ENCODE measurements at places on chromosomes 12 and 14.

GRCh38 chr12:24444634-24445033, 495.2 kb upstream of the SOX5 start:
- H3K27ac ChIP-seq, result no peak overlapping the region
- peaks cover 6% of the 10 kb centered on the region for H3K4me1 ChIP-seq
- H3K4me3 ChIP-seq, result no peak overlapping the region
- H3K27me3 ChIP-seq, result no peaks in the 10 kb centered on the region
- no peak for DNase-seq

- no peaks in the 10 kb centered on the region for H3K4me1 ChIP-seq
- DNase-seq, result no peak
- no peaks in the 10 kb centered on the region for H3K36me3 ChIP-seq
- peaks cover 21% of the 10 kb centered on the region for H3K27me3 ChIP-seq
These were observed 150.6 kb downstream of the BCL11B start for GRCh38 chr14:99121319-99121875.

DNA sequence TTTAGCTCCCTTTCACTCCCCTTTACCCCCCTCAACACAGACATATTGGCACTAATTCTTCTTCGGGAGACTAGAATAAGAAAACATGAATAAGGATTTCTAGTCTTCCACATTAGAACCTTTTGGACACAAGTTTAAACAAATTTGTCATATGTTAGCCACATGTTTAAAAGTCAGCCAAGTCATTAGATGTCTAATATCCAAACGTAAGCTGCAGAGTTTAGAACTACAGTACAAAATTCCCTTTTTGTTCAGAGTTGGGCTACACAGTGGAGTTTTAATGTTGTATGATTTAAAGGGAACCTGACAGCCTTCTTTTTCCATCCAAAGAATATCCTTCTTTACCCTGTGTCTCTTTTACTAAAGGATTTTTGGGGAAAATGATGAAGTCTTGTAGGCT, 79.8 kb downstream of the PDE6H start:
- no peak overlapping the region for H3K4me3 ChIP-seq
- H3K27ac ChIP-seq, result no peak overlapping the region
- no peaks in the 10 kb centered on the region for H3K36me3 ChIP-seq
- DNase-seq, result no peak
- H3K27me3 ChIP-seq, result no peaks in the 10 kb centered on the region
- no peaks in the 10 kb centered on the region for H3K4me1 ChIP-seq

- H3K36me3 ChIP-seq, result peaks cover 88% of the 10 kb centered on the region
- no peak overlapping the region for H3K4me3 ChIP-seq
- H3K4me1 ChIP-seq, result no peaks in the 10 kb centered on the region
- H3K27me3 ChIP-seq, result no peaks in the 10 kb centered on the region
- H3K27ac ChIP-seq, result no peak overlapping the region
- DNase-seq, result no peak
These were observed 92.6 kb upstream of the ZFP36L1 start for GRCh38 chr14:68885226-68886108.

- H3K27ac ChIP-seq, result no peak overlapping the region
- H3K27me3 ChIP-seq, result no peaks in the 10 kb centered on the region
- no peak for DNase-seq
- no peaks in the 10 kb centered on the region for H3K4me1 ChIP-seq
- H3K36me3 ChIP-seq, result no peaks in the 10 kb centered on the region
- no peak overlapping the region for H3K4me3 ChIP-seq
These were observed 14.6 kb upstream of the TCTN1 start for GRCh38 chr12:110599334-110599733.

DNA sequence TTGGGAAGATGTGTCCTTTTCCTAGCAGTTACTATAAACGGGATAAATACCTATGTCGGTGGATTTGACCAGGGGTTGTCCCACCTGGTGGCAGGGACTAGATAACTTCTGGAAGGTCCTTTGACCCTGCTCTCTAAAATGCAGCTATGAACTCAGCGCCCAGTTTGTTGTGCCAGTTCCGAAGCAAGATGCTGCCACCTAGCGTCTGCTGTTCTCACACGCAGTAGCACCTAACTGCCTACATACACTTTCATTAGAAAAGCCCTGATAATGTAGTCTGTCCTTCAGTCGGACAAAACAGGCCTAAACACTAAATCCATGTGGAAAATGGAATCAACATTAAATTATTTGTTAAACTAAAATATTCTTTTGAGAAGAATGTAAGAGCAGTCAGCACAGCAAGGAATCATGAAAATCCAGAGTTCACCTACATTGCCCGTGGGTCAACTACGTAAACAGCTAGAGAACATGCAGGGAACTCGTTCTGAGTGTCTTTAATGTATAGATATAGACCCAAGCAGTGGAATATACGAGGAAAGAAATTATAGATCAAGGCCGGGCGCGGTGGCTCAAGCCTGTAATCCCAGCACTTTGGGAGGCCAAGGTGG, 51.1 kb upstream of the CRACR2A start:
- H3K4me3 ChIP-seq, result no peak overlapping the region
- peaks cover 13% of the 10 kb centered on the region for H3K36me3 ChIP-seq
- no peak overlapping the region for H3K27ac ChIP-seq
- no peaks in the 10 kb centered on the region for H3K4me1 ChIP-seq
- H3K27me3 ChIP-seq, result no peaks in the 10 kb centered on the region

DNA sequence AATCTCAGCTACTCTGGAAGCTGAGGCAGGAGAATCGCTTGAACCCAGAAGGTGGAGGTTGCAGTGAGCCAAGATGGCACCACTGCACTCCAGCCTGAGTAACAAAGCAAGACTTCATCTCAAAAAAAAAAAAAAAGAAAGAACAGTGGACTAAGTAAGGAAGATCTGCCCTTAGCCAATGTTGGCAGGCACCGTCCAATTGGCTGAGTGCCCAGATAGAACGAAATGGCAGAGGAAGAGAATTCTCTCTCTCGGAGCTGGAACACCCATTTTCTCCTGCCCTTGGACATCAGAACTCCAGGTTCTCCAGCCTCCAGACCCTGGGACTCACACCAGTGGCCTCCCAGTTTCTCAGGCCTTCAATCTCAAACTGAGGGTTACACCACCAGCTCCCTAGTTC, 49.9 kb downstream of the ESR2 start:
- no peaks in the 10 kb centered on the region for H3K4me1 ChIP-seq
- no peak overlapping the region for H3K4me3 ChIP-seq
- H3K27me3 ChIP-seq, result no peaks in the 10 kb centered on the region
- H3K27ac ChIP-seq, result no peak overlapping the region
- no peak for DNase-seq

GRCh38 chr12:3545121-3545796, 54.3 kb downstream of the PRMT8 start:
- no peaks in the 10 kb centered on the region for H3K4me1 ChIP-seq
- H3K27me3 ChIP-seq, result peaks cover 28% of the 10 kb centered on the region
- no peak overlapping the region for H3K27ac ChIP-seq
- DNase-seq, result no peak

- no peak overlapping the region for H3K27ac ChIP-seq
- H3K27me3 ChIP-seq, result no peaks in the 10 kb centered on the region
- H3K4me3 ChIP-seq, result no peak overlapping the region
- peak; percentile 48 for DNase-seq
These were observed 34.7 kb downstream of the CYP46A1 start for GRCh38 chr14:99718811-99719192.

DNA sequence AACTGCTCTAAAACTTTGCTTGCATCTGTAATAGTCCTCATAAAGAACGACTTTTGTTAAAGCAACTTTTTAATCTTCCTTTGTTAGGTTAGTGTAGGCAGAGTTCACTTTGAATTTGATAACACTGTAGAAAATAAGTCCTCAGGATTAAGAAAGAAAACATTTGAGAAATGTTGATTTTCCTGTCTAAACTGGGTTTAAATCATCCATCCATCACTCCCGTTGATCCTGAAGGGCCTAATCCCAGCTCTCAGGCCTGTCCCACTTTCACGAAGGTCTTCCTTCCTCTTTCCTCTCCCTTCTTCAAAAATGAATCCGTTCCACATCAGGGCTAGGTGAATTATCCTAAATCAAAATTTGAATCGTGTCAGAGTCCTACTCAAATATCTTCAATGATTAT, 36.9 kb downstream of the SLC2A14 start:
- H3K27ac ChIP-seq, result no peak overlapping the region
- H3K4me3 ChIP-seq, result no peak overlapping the region
- H3K27me3 ChIP-seq, result no peaks in the 10 kb centered on the region
- H3K36me3 ChIP-seq, result no peaks in the 10 kb centered on the region
- no peaks in the 10 kb centered on the region for H3K4me1 ChIP-seq

- H3K27ac ChIP-seq, result no peak overlapping the region
- no peak for DNase-seq
- H3K27me3 ChIP-seq, result no peaks in the 10 kb centered on the region
- no peaks in the 10 kb centered on the region for H3K36me3 ChIP-seq
These were observed 72.8 kb downstream of the CAPZA3 start for GRCh38 chr12:18810537-18811253.

DNA sequence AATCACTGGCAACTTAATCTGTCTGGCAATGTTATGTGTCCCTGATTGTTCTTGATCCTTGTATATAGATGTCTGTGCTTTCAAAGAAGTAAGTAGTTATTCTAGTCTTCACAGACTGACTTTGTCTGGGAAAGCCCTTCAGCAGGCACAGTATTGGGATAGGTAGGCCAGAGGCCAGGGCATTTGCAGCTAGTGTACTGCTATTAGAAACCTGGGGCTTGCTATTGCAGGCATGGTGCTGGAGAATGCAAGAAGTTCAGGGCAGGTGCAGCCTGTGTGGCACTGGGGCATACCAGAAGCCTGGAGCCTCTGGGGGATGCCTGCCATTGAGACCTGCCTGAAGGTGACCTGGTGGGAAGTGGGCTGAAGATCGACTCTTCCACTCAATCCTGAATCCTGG, 96.3 kb downstream of the TMTC3 start:
- no peak overlapping the region for H3K27ac ChIP-seq
- no peak for DNase-seq
- H3K4me1 ChIP-seq, result peaks cover 4% of the 10 kb centered on the region
- H3K4me3 ChIP-seq, result no peak overlapping the region
- H3K27me3 ChIP-seq, result no peaks in the 10 kb centered on the region
- H3K36me3 ChIP-seq, result no peaks in the 10 kb centered on the region

- no peaks in the 10 kb centered on the region for H3K36me3 ChIP-seq
- no peak for DNase-seq
- H3K4me3 ChIP-seq, result no peak overlapping the region
These were observed 420.1 kb downstream of the VRK1 start for GRCh38 chr14:97217111-97217885.

All from suprapubic skin (tissue), 4 donors.